ENCODE measurements at places on chromosomes 13 and 19.
A peak's percentile ranks its signal among the peaks of the same experiment; 100 is the strongest.

DNA sequence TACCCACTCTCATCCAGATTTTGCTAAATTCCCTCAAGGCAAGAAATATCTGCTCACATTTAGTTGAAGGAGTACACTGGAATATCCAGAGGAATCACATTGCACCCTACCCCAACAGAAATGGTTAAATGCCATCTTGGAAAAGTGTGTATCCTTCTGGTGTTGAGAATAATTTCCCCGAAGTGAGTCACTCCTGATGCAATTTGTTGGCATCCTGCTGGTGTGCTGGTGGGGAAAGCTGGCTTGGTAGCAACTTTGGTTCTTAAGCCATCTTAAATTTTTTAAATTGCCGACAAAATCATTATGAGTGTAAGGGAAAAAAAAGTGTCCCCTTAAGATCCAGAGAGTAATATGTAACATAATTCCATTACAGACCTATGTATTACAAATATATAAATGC is 337.3 kb upstream of the DACH1 start:
- peak; percentile 54 for DNase-seq

DNA sequence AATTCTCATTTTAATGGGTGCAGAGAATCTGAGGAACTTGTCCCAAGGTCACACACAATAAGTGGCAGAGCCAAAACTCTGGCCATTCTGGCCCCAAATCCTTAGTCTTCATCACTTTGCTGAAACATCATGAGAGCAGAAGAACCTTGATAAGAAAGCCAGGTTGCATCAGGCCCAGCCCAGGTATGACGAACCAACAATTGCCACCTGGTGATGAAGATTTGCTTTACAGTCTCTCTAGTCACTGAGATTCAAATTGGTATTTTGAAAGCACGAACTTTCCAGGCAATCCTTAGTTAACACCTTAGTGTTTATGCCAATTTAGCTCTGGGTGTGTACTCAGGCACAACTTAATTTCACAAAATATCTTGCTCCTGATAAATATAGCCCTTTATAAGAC is 502.7 kb upstream of the HTR2A start:
- no peak for DNase-seq

GRCh38 chr13:71813187-71813586 is 53.8 kb downstream of the DACH1 start:
- DNase-seq, result no peak

DNA sequence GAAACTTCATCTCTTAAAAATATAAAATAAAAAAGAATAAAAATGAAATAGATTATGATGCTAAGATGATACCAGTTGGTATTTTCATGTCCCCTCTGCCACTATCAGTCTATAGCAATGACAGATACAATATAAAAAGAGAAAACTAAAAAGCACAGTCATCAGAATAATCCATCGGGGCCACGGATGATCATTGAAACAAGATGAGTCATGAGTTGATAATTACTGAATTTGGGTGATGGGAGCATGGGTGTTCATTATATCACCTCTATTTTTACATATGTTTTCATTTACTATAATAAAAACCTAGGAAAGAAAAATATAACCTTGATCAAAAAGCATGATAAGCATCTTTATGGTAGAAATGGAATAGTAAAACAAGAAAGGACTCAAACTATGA is 41.1 kb downstream of the PIBF1 start:
- no peak for DNase-seq

DNA sequence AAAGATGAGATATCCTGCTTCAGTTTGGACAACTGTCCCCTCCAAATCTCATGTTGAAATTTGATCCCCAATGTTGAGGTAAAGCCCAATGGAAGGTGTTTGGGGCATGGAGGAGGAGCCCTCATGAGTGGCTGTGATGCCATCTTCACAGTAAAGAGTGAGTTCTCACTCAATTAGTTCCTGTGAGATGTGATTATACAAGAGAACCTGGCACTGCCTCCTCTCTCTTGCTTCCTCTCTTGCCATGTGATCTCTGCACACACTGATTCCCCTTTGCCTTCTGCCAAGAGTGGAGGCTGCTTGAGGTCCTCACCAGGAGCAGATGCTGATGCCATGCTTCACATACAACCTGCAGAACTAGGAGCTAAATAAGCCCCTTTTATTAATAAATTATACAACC is 86.9 kb downstream of the HSPH1 start:
- DNase-seq, result no peak

GRCh38 chr19:12783849-12784393 is 7.4 kb upstream of the JUNB start:
- no peak for DNase-seq

- DNase-seq, result peak; percentile 84
Measured at GRCh38 chr19:45404557-45405434, at the start of gene PPP1R13L. TSS of gene PPP1R13L (minus strand) at chr19:45405069. CDS start at chr19:45398318, 6,751 bp downstream.

DNA sequence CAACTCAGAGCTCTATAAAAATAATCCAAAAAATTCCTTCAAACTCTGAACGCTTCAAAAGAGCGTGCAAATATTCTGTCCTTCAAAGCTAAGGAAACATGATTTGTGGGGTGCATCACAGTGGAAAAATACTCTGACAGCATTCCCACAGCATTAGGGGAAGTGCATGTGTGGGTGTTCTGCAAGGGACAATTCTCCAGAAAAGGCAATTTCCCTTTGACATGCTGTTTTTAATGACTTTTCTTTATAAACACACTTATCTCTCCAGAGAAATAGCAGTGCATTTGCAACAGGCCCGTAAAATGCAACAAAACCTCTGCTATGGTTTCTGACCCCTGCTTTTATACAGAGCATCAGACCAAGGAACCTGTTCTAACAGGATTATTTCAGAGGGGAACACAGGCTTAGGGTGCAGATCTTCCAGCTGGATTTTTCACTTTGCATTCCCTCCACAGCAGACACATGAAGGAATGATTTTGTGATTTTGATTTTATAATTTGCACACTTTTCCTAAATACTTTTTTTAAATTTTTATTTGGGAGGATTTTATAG is 42.6 kb downstream of the KL start:
- DNase-seq, result no peak

- no peak for DNase-seq
Measured at GRCh38 chr13:107421951-107422350, 793.4 kb downstream of the LIG4 start.

DNA sequence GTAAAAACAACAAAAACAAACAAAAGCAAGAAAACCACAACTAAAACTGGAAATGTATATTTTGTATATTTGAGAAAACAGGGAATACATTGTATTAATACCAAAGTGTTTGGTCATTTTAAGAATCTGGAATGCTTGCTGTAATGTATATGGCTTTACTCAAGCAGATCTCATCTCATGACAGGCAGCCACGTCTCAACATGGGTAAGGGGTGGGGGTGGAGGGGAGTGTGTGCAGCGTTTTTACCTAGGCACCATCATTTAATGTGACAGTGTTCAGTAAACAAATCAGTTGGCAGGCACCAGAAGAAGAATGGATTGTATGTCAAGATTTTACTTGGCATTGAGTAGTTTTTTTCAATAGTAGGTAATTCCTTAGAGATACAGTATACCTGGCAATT is 17.1 kb downstream of the KLF5 start:
- DNase-seq, result peak; percentile 25

DNA sequence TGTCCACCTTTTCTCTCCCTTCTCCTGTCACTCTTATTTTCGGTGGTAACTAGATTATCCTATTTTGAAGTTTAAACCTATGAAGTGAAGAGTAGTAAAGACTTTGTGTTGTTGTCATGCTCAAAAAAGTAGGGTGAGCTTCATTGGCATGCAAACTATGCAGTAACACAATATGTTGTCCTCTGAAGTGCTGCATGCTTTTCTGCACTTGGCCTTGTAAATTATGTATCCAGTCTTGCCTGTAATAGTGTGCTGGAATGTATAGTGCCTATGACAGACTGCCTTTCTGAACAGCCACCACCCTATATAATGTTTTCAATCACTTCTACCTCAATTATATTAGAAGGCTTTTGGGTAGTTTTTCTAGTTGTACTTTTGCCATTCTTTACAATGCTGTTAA is 1198.2 kb upstream of the PCDH20 start:
- no peak for DNase-seq

GRCh38 chr13:79522583-79522982 is 41.6 kb downstream of the NDFIP2 start:
- DNase-seq, result peak; percentile 41

DNA sequence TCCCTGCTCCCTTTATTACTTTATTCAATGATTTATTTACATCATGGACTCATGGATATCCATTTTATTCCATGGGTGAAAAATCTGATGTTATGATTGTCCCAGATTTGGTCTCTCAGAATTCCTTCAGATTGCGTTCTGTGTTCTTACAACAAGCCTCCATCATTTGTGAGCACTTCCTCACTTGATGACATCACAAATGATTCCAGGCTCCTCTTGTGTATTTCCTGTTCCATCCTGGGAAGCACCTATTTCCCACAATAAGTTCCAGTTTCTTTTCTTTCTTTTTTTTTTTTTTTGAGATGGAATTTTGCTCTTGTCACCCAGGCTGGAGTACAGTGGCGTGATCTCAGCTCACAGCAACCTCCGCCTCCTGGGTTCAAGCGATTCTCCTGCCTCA is 6.7 kb downstream of the ACP7 start:
- DNase-seq, result no peak
